Effector memory CD4-positive, alpha-beta T cell (primary cell): ENCODE measurements at places on chromosomes 1 and 21.

- no peak for DNase-seq
These were observed 715 bp upstream of the ARTN start for GRCh38 chr1:43932786-43933385.

DNA sequence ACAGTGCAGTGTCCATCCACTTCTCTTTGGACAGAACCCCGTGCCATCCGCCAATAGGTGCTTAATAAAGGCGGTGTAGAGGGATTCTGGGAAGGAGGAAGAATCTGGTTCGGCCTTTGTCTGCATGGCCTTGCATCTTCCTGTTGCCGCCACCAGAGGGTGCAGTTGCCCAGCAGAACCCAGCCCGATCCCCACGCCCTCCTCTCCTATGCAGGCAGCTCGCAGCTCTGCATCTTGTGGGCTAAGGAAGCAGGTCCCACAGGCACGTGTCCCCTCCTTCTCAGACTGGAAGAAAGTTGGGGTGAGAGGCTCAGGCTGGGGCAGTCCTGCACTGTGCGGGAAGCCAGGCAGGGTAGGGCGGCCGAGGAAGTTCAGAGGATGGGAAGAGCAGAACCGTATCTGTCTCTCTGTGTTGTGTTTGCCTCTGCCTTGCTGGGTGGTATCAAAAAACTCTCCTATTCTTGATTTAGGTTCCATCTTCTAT, 20.8 kb downstream of the NAV1 start:
- DNase-seq = peak; percentile 20

GRCh38 chr1:187921426-187921825, 1092.7 kb downstream of the PLA2G4A start:
- no peak for DNase-seq

DNA sequence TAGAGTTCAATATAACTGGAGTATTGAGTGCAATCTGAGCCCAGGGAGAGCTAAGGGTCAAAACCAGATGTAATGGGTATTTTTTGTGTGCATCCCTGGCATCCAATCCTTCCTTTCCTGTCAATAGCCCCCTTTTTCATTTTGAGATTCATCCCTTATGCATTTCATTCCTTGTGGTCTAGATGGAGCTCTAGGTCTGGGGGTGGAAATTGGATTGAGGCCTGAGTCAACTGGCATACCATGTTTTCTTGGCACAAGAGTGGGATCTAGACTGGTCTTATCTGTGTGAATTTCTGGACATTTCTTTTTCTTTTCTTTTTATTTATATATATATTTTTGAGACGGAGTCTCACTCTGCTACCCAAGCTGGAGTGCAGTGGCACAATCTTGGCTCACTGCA, 67.3 kb upstream of the RAB3GAP2 start:
- no peak for DNase-seq

DNA sequence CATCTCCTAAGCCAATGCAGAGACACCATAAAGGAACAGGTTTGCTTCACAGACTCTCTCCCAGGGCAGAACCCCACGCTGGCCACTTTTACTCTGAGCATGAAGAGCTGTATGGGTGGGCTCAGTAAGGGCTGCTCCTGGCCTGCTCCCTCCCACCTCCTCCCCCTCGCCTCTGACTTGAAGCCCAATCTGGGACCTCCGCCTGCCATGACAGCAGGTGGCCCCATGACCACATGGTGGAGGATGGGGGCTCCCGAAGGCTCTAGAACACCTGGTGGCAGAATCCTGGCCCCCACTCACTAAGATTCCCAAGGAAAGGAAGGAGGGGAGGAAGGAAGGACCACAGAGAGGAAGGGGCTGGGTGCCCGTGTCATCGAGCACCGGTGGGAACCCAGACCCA, 23.7 kb downstream of the CASZ1 start:
- DNase-seq = no peak

DNA sequence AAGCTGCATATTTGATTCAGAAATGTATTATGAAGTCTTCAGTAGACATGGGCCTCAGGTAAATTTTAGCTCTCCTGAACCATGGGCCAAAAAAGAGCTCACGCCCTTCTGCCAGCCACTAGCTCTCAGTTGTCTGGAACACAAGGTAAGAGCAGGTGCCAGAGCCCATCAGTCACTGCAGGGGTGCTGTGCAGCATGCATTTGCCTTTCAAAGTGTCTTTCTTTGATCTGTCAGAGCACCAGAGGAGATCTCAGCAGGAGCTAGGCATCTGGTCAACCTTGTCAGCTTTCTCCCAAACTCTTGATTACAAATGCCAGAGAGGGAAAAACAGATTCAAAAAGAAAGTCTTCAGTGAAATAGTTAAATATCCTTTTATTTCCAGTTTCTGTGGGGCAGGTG, 332.3 kb downstream of the COL11A1 start:
- DNase-seq = no peak

GRCh38 chr1:29245876-29246275, 9.6 kb downstream of the PTPRU start:
- DNase-seq = no peak

DNA sequence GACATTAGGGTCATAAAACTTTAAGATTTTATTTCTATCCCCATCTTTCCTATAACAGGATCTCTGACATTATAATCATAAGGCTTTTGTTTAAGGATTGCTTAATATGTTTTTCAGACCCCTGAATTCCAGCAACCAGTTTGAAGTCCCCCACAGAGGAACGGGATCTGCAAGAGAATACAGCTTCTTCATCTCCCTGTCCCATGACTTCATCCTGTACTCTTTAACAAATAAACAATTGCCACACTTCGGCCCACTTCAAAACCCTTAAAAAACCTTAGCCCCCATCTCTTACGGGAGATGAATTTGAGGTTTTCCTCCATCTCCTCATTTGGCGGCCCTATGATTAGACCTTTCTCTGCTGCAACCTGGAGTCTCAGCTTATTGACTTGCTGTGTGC, 35.8 kb downstream of the TESK2 start:
- DNase-seq = no peak
